ENCODE measurements at places on chromosomes 12 and 14.

GRCh38 chr12:21369141-21369980 is 3.3 kb upstream of the IAPP start:
- no peak for DNase-seq

- DNase-seq, result no peak
These were observed 94.3 kb downstream of the FUT8 start for GRCh38 chr14:65506801-65507200.

DNA sequence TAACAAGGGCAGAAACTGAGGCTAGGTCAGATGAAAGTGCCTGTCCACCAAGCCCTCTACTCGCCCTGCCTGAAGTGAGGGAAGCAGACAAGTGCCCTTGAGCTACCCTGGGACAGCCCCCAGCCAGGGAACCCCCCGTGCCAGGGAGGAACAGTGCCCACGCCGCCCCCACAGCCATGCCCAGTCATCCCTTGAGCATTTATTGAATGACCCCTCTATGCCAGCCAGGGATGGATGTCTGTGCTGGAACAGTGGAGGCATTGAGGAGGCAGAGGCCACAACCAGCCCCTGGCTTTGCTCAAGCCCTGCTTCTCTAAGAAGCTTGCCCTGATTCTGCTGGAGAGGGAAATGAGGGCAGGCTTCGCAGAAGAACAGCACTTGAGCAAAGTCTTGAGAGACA is 3.7 kb upstream of the AQP6 start:
- no peak for DNase-seq

DNA sequence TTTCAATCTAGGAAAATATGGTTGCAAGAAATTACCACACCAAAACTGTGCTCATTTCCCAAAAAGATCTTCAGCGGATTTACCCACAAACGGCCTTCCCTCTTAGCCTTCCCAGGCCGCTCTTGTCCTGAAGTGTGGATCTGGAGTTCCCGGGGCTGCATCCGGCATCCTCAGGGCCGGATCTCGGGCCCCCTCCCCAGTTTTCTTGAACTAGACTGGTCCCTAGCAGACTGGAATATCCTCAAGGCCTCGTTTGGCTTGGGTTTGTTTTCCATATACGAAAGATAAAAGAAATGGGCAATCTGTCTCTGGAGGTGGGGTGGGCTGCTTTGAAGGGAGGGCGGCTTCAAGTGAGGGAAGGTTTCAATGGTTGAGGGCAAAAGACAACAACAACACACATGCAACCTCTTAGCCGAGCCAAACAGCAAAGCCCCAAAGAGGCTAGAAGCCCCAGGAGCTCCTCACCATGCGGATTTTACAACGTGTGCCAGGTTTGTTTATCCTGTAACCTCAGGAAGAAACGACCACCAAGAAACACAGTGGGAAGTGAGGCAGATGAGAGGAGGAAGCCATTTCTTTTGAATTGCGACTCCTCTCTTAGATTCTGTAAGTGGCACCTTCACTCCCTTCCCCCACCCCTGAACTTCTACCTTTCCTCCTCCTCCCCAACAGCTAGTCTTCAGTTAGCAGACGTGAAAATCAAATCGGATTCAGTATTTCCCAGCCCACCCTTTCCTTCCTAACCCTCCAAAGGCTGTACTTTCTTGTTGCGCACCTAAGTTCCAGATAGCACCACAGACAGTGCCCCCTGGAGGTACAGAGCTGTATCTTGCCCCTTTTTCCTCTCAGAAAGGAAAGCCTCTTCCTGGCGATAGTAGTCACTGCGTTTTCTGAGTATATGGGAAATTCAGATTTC is 2.6 kb downstream of the MYF6 start:
- no peak for DNase-seq

DNA sequence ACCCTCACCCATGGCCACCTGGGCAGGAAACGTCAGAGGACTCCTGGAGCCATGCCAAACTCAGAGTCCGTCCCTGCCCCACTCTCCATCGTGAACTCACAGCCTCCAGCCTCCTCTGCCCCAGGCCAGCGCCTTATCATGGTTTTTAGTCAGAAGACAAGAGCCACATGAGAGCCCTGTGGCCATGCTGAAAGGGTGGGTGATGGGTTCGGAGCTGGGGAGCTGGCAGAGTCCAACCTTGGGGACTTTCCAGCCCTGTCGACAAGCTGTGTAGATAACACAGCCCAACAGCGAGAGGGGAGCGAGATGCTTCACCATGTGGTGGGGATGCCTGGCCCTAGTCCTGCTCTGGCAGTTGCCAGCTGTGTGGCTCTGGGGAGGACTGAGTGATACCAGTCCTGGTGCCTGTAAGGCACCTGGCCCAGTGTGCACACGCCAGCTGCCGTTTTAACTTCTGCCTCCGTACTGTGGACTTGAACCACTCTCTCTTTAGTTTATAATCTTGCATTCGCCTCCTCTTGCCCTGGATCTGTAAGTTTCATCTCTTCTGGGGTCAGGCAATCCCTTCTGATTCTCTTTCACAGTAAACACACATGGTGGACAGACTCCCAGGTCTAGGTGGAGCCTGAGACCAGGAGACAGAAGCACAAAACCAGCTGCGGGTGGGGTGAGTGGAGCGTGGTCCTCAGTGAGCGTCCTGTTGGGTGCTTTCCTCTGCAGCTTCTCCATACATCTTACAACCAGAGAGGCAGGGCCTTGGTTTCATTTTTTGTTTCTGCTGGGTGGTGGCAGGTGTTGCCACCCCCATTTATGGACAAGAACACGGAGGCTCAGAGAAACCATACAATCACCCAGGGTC is 55.3 kb downstream of the RIN3 start:
- no peak for DNase-seq

All from left renal cortex interstitium (tissue), 4 donors.